ENCODE measurements at places on chromosomes 2 and 18.

DNA sequence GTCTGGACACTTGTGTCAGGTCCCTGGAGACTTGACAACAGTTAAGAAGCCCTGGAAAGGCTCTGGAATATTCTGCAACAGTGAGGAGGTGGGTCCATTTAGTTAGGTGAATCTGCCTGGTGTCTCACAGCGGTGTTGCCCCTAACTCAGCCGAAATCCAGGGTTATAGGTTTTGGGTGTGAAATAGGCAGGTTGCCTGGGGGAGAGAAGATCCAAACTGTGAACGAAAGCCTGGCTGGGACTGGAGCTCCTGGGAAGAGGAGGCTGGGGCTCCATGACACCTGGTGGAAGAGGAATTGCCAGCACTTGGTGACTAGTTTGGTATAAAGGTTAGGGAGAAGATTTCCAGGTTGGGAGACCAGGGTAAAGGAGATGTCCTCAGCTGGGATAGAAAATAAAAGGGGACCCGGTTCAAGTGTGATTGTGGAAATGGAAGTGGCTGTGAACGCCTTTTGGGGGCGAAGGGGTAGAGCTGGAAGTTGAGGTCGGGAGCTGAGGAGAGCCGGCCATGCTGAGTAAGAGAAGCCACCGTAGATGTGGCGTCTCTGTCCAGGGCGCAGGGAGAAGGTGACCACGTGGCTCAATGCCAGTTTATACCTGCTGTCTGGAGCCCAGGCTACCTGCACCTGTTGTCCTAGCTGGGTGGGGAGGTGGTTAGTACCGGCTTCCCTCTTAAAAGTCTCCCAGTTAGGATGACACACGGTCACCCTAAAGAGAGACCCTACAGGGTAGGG is 3.0 kb upstream of the GAREM2 start:
- DNase-seq = peak; percentile 61

GRCh38 chr2:102473020-102473419 is at the start of gene SLC9A4:
TSS of gene SLC9A4 (plus strand) at chr2:102473226. CDS start at chr2:102473760, 534 bp downstream.
- no peak for DNase-seq

GRCh38 chr18:45359275-45360009 is 255.8 kb upstream of the SLC14A2 start:
- DNase-seq = no peak

GRCh38 chr2:217956586-217957457 is 46.0 kb downstream of the TNS1 start:
- DNase-seq = peak; percentile 65

GRCh38 chr2:46299365-46300263 is 2.4 kb downstream of the EPAS1 start:
- DNase-seq = no peak

GRCh38 chr18:1875219-1875618 is 696.1 kb downstream of the METTL4 start:
- no peak for DNase-seq

DNA sequence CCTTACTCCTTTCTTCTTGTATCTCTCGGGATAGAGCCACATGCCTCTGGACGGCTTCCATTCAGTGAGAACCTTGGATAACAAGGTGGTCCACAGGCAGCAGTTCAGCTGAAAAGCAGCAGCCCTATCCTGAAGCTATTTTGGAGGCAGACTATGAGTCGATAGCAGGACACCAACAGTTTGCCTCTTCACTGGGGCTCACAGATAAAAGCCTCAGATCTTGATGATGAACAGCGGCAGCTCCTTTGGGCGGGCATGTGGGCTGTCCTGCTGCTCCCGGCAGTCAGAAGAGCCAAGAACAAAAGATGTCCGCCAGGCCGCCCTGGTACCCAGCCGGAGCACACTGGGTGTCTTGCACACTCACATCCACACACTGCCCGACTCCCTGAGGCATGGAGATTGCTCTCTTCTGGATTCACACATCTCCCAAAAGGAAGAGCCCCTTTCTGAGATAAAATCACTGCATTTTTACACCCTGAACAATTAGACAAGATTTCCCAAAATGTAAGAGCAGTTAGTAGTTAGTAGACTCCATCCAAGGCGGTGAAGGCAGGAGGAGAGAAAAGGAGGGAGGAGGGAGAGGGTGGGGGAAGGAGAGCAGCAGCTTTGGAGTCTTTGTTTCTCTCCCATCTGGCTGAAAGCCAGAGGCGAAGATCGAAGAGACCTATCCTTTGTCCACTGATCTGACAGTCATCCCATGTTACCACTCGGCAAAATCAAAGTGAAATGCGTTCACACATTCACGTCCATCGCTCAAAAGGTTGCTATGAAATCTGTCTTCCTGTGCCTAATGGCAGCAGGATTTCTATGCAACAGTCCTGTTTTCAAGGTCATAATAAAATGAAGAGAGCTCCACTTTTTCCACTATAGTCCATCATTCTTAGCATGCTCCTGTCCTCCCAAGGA is 90.1 kb upstream of the KLF7 start:
- no peak for DNase-seq

DNA sequence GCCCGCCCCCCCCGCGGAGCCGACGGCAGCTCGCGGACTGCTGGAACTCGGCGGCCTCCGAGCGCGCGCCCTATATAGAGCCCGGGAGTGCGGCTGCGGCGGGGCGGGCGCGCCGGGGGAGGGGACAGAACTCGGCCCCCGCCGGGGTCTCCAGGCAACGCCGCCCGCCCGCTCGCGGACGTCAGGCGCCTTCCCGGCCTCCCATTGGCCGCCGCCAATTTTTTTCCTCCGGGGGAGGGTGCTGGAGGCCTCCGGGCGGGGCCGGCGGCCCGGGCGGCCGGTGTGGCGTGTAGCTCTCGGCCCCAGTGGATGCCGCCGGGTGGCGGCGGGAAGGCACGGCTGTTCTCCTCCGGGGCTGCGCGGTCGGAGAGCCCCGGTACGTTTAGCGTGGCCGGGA is at the start of gene ZFP36L2:
Gene ZFP36L2 (minus strand): TSS at position 49 of the 397 bp plus-strand sequence. CDS start 291 bp downstream, outside the sequence.
- peak; percentile 98 for DNase-seq

DNA sequence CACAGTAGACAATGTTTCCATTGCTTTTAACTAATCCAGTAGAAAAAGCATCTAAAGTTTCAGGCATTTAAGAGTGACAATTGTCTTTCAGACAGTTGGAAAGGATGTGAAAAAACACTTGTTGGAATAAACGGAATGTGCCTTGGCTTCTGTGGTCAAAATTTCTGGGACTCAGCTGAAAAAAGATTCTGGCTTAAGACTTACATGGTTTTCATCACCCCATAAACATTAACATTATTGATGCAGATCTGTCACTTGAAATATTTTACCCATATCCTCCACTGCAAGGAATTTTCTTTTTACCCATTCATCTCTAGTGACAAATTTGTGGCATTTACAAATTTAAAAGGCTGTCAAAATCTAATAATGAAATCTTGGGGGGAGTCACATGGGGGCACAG is 166.0 kb downstream of the SRBD1 start:
- DNase-seq = no peak

GRCh38 chr2:18536100-18536499 is 24.4 kb downstream of the RDH14 start:
- DNase-seq = no peak

DNA sequence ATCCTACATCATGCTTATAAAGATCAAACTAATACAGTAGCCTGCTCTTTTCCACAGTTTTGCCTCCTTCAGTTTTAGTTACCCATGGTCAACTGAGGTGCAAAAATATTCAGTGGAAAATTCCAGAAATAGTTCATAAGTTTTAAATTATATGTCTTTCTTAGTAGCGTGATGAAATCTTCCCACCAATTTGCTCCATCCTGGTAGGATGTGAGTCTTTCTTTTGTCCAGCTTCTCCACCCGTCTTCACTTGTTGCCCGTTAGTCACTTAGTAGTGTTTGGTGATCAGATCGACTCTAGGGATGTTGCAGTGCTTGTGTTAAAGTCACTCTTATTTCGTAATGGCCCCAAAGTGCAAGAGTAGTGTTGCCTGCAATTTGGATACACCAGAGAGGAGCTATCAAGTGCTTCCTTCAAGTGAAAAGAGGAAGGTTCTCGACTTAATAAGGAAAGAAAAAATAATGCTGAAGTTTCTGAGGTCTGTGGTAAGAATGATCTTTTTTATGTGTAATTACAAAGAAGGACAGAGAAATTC is 57.0 kb downstream of the CEP192 start:
- no peak for DNase-seq

GRCh38 chr2:235618039-235618438 is 124.2 kb downstream of the AGAP1 start:
- no peak for DNase-seq

GRCh38 chr18:32167980-32168730 is 21.7 kb upstream of the MEP1B start:
- no peak for DNase-seq

DNA sequence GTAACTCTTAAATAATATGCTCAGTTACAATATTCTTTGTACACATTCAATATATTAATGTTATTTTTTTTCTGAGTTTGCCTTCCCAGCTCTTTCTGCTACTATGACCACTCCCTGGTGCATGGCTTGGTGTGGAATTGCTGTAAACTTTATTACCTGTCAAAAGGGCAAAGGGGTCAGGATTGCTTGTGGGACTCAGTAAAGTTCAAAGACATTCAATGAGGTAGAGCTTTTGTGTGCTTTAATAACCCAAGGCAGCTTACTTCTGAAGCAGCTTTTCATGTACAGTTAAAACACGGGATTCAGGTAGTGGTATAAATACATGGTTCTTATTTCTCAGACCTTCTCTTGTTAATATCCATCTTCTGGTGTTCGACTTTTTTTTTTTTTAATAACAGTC is 132.8 kb downstream of the MEIS1 start:
- no peak for DNase-seq

- DNase-seq = peak; percentile 70
Observed at GRCh38 chr2:222690564-222691200, 19.2 kb downstream of the MOGAT1 start.

GRCh38 chr2:227163998-227164762 is at the start of the genes COL4A3 and COL4A4:
TSS of gene COL4A3 (plus strand) at chr2:227164624. CDS start at chr2:227164727, 103 bp downstream.
TSS of gene COL4A4 (minus strand) at chr2:227164205. CDS start at chr2:227147483, 16,722 bp downstream.
- no peak for DNase-seq

DNA sequence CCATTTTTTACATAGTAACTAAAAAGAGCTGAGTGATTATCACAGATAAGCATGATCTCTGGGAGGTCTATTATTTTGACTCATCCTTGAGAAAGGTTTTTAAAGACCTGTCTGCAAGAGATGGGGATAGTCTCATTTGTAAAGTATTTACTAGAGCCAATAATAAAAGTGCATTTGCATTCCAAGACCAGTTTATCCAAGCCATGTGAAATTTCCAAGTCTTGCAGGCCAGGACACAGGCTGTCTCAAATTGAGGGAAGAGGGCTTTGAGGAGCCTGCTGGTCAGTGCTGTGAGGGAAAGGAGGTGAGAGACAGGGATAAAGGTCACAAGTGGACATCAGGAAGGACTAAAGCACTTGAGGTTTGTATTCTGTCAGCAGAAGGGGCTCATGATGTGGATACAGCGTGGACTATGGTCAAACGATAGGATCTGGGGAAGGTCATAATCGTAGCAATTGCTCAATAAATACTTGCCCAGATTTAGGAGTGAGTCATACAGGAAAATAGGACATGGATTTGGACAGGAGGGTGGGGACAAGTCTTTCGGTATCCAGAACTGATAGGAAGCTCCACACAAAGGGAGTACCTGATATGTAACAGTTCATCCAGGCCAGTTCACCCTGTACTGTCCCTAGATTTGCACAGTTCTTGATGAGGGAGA is 6.6 kb upstream of the CDH2 start:
- DNase-seq = no peak

- no peak for DNase-seq
Observed at GRCh38 chr2:88472811-88473210, 20.3 kb upstream of the FOXI3 start.

- no peak for DNase-seq
Observed at GRCh38 chr2:94982675-94983074, 42.8 kb upstream of the MAL start.

DNA sequence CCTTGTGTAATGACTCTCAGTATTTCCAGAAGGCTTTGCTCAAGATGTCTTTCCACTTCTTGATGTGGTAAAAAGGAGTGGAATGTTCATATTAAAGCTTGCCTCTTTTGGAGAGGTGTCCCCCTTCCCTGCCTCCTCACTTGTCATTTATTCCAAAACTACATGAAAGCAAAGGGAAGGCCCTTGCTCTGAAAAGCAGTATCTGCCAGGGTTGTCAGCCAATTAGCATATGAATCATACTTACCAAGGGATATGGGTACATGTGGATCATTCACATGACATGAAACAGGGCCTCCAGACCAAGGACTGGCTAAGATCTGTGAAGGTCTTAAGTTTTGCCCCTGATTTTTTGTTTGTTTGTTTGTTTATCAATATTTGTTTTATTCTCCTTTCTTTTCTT is 31.3 kb downstream of the ANXA4 start:
- no peak for DNase-seq

GRCh38 chr2:177474998-177475397 is 82.4 kb downstream of the AGPS start:
- DNase-seq = no peak

- DNase-seq = no peak
Observed at GRCh38 chr2:216016581-216016980, 3.2 kb upstream of the MREG start.

- no peak for DNase-seq
Observed at GRCh38 chr2:61420991-61421544, 49.8 kb downstream of the USP34 start.

DNA sequence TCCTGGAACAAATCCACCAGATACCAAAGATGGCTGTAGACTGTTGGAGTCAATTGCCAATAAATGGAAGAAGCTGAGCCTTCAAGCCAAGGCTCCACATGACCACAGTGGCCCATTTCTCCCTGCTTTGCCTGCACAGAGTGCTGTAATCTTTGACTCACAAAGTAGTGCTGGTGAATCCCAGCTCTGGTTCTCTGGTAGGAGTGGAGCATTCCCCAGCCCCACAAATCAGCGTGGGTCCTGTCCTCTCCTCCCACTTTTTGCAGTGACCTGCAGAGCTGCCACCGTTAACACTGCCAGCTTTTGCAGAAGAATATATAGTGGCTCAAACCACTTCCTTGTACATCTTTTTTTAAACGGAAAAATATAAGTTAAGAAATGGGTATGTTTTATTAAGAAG is 93.9 kb downstream of the MGAT5 start:
- DNase-seq = no peak

DNA sequence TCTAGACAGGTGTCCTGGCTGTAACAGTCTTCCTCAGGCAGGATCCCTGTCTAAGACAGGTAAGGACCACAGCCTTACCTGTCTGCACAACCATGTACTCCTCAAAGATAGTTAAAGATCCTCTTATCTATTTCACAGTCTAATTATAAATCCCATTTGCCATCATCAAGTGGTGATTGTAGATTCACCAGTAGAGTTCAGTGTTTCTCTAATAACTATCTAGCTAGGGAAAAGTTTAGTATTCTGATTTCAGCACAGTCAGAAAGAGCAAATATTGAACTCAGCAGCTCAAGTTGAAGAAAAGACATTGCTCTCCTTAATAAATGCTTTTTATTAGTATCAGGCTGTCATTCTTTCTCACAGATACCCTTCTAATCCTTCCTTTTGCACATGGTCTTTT is 1305.5 kb upstream of the NXPH2 start:
- DNase-seq = no peak

GRCh38 chr2:148900350-148900837 is 25.4 kb downstream of the KIF5C start:
- no peak for DNase-seq

- no peak for DNase-seq
Observed at GRCh38 chr18:62846313-62846712, 131.0 kb downstream of the PHLPP1 start.

GRCh38 chr18:56869189-56869777 is 218.1 kb downstream of the WDR7 start:
- no peak for DNase-seq

GRCh38 chr2:127463155-127463991 is 45.1 kb downstream of the PROC start:
- peak; percentile 83 for DNase-seq

- no peak for DNase-seq
Observed at GRCh38 chr2:151408788-151409600, 708 bp upstream of the RIF1 start.

- no peak for DNase-seq
Observed at GRCh38 chr2:8488001-8488738, 193.7 kb upstream of the ID2 start.

- no peak for DNase-seq
Observed at GRCh38 chr18:46469186-46469915, 187.7 kb downstream of the LOXHD1 start.

Data from left forelimb (tissue), 1 donor.